ENCODE measurements at places on chromosomes 1 and 21.
A peak's percentile ranks its signal among the peaks of the same experiment; 100 is the strongest.

- DNase-seq, result no peak
Observed at GRCh38 chr21:42906233-42906632, 13.1 kb downstream of the NDUFV3 start.

GRCh38 chr1:71657891-71658679, 577.2 kb upstream of the ZRANB2 start:
- DNase-seq, result no peak

DNA sequence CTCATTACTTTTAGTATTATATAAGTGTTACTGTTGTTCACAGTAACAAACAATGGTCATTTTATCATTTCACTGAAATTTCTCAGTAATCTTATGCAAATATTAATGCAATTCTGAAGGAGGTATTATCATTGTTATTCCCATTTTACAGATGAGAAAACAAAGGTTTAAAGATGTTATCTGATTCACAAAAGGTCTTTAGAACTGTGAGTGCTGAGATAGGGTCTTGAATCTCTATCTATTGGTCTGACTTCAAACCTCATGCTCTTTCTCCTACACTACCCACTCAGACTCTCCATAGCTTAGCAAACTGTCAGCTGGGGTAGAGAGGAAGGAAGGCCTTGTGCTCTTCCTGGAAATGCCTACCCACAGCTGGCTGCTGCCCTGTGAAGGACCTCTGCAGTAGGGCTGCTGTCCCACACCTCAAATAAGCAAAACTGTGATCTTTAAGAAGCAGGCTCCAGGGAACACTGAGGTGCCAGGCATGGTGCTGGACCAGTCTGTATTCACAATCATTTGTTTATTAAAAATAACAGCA, 6.2 kb upstream of the OSCP1 start:
- DNase-seq, result no peak

DNA sequence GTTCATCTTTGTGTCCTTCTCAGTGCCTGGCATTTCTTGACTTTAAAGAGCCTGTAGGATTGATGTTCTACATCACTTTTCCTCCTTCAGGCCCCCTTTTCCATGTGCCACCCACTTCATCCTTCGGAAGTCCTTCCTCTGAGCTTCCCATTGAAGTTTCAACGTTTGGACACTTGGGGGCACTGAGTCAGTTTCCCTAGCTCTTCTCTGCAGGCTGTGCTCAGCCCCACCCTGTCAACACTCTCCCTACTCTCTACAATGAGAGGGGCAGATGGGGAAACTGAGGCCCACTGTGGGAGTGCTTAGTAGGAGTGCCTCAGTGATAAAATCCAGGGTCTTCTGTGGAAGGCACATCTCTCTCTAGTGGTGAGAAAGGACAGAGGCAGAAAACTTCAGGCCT, 11.9 kb downstream of the KCNJ10 start:
- DNase-seq, result no peak

DNA sequence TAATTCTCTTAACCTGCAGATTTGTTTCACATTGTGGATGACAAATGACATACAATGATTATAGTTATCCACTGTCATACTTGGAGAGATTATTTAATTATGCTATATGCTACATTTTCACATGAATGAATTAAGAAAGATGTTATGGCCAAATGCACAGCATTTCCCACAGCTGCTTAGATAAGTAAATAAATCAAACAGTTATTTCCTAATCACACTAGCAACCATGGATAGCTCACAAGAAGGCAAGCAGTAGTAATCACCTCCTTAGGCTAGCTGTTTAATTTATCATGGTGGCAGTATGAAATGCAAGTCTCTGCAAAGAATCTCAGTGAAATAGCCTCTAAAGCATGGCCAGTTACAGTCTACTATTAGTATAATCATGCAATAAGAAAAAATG, 1581.5 kb downstream of the NCAM2 start:
- no peak for DNase-seq

DNA sequence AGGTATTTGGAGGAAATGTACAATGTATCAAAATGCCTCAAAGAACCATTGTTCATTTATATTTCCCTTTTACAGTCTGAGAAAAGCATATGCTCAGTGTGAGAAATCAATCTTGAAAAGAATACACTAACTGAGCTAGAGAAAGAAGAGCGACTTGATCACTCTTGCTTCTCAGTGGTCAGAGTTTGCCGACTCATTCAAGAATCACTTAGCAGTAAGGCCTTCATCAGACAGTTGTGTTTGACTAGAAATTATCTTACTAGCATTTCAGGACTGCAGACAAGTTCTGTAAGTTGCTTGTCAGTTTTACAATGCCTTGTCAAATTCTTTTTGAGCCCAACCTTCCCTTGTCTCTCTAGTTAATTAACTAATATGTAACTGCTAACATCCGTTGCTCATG, 12.9 kb downstream of the RGS18 start:
- DNase-seq, result no peak

DNA sequence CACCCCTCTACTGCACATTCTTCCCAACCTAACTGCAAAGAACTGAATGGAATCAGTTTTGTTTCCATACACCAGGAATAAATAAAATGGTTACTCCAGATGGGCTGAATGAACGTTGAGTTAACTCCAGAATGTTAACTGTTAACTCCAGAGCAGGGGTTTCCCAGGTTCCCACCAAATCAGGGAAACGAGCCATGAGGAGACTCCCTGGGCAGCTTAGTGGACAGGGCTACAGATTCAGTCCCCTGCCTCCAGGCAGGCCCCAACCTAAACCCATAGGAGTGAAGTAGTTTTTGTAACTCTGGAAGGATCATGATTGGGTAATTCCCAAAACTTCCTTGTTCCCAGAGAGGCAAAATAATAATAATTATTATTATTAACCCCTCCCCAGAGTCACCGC, 14.1 kb downstream of the VSIG8 start:
- DNase-seq, result no peak

DNA sequence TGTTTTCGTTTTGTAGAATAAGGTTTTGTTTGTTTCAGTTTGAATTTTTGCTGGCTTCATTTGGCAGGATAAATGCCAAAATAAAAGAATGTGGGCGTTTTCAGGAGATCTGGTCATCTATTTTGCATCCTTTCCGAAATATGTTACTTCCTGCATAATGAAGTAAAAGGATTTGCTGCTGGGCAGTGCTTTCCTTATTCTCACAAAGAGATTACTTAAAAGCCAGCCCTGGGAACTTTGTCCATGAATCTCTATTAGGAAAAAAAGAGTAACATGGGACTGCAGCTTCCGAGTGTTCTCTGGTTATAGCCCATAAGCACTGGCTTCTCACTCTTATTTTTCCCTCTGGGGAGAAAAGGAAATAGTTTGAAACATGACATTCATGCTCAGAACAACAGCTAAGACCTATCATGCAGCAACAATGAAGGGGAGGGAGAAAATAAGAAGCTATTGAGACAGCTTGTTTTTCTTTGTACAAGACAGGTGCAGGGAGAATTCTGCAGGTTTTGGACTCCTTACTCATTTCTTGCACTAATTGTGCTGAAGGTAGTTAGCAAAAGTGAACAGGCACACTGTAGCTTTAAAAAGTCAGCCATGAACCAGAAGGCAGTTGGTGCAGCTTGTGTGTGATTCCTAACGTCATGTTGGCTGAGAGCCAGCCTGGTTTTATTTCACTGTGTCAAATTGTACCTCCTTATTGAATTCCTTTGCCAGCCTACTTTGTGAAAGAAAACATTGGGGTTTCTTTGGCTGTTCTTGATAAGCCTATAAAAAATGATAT, at the start of gene SAMD13:
Gene SAMD13, plus strand, starts transcription at position 705 of the 781 bp plus-strand sequence. CDS start 1,527 bp downstream, outside the sequence.
- DNase-seq, result peak; percentile 89

DNA sequence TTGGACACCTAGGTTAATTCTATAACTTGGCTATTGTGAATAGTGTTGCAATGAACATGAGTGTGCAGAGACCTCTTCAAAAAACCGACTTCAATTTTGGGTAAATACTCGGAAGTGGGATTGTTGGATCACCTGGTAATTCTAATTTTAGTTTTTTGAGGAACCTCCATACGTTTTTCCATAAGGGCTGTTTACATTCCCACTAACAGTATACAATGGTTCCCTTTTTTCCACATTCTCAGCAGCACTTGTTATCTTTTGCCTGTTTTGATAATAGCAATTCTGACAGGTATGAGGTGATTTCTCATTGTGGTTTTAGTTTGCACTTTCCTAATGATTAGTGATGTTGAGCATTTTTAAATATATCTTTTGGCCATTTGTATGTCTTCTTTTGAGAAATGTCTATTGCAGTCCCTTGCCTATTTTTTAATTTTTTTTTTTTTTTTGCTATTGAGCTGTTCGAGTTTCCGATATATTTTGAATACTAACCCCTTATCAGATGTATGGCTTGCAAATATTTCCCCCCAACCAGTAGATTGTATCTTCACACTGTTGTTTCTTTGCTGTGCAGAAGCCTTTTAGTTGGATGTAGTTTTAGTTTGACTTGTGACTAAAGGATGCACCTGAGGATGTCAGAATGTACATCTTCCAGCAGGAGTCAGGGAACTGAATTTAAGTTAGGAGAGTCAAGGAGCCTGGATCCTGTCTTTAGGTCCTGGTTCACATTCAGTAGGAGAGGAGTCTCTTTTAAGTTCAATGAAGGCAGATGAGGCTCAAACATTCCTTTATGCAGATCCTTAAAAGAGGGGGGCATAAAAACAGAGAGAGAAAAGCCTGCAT, 120.0 kb downstream of the S1PR1 start:
- DNase-seq, result no peak

GRCh38 chr1:22978299-22978698, 5.6 kb upstream of the LACTBL1 start:
- no peak for DNase-seq

DNA sequence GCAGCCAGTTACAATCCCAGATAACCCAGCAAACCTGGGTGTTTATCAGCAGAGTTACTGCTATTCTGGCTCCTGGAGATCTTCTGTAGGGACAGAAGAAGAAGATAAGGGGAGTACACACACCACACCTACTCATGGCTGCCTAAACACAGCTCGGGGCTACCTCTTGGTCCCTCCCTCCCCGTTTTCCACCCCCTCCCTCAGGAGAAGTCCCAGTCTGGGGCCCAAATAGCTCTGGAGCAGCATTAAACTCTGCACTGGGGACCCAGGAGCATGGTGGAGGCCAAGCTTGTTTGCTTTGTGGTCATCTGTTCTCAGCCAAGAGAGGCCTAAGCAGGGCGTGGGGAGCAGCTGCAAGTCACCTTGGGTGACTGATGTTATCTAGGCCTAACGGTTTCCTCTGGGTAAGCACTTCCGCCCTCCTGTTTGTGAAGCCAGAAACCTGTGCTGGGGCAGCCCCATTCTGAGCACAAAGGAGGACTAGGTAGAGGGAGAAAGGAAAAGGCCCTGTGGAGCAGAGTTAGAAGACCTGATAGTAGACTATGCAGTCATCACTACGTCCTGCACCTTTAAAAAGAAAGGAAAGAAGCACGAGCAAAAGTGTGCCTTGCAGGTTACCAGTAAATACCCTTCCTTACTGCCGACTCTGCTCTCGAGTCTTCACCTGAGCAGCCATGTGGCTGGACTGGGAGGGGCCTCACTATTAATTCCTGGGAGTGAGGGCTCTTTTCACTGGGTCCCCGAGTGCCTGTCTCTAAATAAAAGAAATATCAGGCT, 2.0 kb upstream of the RCSD1 start:
- no peak for DNase-seq

DNA sequence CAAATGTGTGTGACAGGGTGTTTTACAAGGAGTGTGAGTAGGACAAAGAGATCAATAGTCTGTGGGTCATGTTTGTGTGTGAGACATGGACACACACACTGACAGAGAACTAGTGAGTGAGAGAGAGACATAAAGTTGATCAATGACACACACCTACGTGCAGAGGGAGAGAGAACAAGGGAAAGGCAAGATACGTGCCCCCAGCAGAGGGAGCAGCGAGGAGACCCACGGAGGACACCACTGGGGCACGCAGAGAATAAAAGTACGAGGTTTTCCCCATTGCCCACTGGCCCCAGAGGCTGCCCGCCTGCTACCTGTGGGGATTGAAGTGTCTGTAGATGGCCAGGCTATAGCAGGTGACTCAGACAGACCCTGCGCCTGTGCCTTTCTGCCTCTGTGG, 130.2 kb upstream of the CSF3R start:
- no peak for DNase-seq

GRCh38 chr1:221072214-221072613, 193.0 kb downstream of the HLX start:
- no peak for DNase-seq

DNA sequence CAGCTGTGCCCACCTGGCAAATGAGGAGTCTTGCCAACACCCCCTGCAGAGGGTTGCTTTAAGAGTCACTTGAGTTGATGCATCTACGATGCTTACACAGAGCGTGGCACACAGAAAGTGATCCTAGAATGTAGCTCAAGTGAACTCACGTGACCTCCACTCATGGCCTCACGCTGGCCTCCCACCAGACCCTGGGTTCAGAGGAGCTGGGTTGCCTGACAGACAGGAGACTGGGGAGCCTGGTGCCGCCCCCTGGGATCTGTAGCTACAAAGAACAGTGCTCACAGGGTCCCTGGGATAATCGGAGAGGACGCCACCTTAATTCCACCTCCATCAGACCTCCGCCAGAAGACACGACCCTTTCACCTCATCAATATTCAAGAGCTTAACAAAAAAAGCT, 81.4 kb upstream of the CASZ1 start:
- DNase-seq, result no peak

GRCh38 chr1:101313356-101313755, 76.5 kb downstream of the S1PR1 start:
- DNase-seq, result no peak

GRCh38 chr1:86641318-86641717, 63.1 kb upstream of the SH3GLB1 start:
- DNase-seq, result no peak

- DNase-seq, result no peak
Observed at GRCh38 chr1:26923711-26924110, 2.2 kb downstream of the NUDC start.

GRCh38 chr1:165632491-165632890, 1.5 kb downstream of the MGST3 start:
- no peak for DNase-seq

- no peak for DNase-seq
Observed at GRCh38 chr1:41144285-41144684, 97.8 kb downstream of the SCMH1 start.

GRCh38 chr21:20004367-20004766, 993.8 kb upstream of the NCAM2 start:
- no peak for DNase-seq

- peak; percentile 59 for DNase-seq
Observed at GRCh38 chr1:20153000-20153418, 13.9 kb downstream of the PLA2G2F start.

DNA sequence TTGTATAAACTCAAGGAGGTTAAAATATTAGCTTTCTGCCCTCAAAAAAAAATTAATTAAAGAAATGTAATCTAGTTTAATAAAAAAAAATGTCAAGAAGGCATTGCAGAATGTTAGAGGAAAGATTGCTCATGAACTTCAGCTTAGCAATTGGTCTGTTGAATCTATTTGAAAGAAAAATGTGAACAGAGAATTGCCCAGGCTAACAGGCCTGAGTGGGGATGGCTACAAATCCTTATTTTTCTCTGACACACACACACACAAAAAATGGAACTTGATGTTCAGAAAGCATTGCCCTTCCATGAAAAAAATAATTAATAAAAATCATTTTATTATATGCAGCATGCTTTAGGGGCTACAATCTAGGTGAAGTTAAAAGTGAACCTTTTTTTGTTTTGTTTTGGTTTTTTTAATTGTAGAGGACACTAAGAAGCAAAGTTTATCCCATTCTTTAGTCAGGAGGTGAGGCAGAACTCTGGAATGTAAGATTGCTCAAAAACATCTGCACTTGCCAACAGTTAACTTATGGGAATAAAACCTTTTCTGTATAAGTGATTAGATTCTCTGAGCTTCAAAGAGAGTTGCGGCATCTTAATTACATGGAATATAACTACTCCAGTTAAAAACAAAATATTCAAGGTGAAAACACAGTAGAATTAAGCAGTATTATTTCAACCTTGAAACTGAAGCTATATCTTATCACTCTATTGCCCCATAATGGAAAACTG, 658.5 kb upstream of the ADGRL2 start:
- no peak for DNase-seq

All from head of caudate nucleus (tissue), 42 donors.